Bone marrow (tissue), 2 donors: ENCODE measurements at places on chromosomes 7 and 10.
A peak's percentile ranks its signal among the peaks of the same experiment; 100 is the strongest.

DNA sequence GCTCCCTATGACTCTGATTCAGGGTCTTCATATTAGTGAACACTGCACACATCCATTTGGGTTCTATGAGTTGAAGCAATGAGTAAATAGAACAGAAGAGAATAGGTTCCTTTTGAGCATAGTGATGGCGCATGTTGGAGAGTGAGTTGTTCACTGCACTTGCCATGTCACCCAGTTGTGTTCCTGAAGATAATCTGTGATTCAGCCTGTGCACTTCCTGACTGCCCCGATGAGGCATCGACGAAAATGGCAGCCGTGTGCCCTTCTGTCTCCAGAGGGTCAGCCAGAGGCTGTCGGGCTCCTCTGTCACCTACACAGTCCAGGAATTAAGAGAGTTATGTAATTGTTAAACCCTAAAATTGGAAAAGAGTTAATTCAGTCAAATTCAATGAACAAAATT, 94.7 kb downstream of the GALNT11 start:
- DNase-seq: no peak

GRCh38 chr7:18570890-18571478, 75.4 kb downstream of the HDAC9 start:
- no peak for DNase-seq

DNA sequence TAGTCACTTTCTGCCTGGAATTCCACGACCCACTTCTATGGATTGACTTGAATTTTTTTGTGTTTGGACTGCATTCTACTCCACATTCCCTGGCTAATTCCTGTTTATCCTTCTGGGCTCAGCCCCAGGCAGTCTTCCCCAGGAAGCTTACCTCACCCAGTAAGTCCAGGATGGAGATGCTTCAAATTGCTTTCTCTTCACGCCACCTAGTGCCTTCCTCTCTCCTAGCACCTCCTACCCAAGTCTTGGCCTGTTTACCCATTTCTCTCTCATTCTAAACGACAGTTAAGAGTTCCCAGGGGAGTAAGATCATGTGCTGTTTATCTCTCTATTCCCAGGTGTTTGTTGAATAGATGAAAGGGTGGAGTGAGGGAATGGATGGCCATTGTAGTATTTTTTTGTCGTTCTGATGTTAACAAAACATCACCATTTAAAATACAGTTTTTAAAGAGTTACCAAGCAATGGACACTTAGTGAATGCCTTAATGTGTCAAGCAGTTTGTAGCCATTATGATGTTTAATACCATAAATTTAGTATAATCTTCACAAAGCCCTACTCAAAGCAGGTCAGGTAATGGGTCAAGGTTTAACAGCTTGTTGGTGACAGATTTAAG, 45.5 kb upstream of the TARP start:
- DNase-seq: peak; percentile 69

GRCh38 chr7:126690848-126691751, 561.6 kb downstream of the GRM8 start:
- DNase-seq: no peak

DNA sequence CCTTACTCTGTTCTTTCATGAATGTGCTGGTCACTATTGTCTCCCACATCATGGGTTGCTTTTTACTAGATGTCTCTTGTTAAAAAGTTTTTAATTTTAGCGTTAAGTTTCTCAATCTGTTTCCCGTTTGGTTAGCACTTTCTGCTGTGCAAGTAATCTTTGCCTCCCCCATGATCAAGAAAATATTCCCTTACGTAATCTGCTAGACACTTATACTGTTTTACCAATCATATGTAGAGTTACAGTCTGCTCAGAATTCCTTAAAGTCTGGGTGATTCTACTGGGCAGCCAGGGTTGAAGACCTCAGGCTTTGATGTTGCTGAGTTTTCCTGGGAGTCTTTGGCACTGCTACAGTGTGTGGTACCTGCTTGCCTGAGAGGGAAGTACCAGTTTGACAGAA, 38.2 kb upstream of the RPA3 start:
- DNase-seq: no peak

DNA sequence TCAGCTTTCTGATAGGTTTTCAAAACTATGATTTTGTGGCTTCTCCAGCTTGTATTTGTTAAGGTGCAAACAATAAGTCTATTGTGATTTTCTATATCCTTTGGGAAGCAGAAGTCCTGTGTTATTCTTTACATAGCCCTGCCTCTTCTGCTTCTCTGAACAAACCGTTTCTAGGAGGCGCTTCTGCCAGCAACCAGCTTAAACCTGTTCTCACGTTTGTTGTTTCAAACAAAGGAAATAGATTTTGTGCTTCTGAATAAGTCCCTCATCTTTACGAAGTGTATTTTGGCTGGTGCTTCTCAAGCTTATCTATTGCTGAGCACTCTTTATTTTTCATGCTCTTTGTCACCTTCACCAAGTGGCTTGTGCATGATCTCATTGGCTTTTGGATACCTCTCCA, 61.0 kb downstream of the VTI1A start:
- DNase-seq: no peak

GRCh38 chr7:97732565-97733275, 834 bp downstream of the TAC1 start:
- DNase-seq: no peak

- DNase-seq: no peak
Observed at GRCh38 chr10:70272925-70273316, 10.9 kb downstream of the NPFFR1 start.

DNA sequence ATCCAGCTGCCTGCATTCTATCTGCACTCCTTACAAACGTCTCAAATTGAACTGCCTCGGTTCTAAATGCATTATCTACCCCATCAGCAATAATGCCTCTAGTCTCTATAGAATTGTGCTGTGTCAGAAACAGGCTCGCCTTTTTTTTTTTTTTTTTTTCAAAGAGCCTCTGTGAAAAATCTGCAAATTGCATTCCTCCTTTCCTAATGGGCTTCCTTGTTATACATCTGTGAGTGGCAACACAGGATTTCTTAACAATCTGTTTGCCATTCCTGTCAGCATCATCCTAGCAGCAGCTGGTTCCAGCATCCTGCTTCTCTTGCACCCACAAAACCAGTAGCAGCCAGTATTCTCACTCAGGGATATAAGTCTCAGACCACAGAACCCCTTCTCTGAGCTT, 413.5 kb upstream of the SEMA3D start:
- no peak for DNase-seq
